HepG2 (cell line): ENCODE measurements at places on chromosomes 1 and 21. TPM values are rescaled to one million over a fixed set of nuclear protein-coding genes. Genes with fewer than 3 reads are reported as not detected.

TMPRSS3 gene
- polyA plus RNA-seq = 16.9 and 17.8 TPM in 2 replicates

HAPLN2 gene
- 0.09 TPM in 1 of 2 replicates, not detected in the other for polyA plus RNA-seq

IVL gene
- not detected in 2 replicates for polyA plus RNA-seq

BSND gene
- polyA plus RNA-seq = 0.01 TPM in 1 of 2 replicates, not detected in the other

NBPF20 gene
- polyA plus RNA-seq = 2.8 and 3.0 TPM in 2 replicates

DMRTA2 gene
- polyA plus RNA-seq = 0.03 TPM in 1 of 2 replicates, not detected in the other

CRNN gene
- not detected in 2 replicates for polyA plus RNA-seq

GPR25 gene
- polyA plus RNA-seq = not detected in 2 replicates

HJV gene
- 0.03 TPM in 1 of 2 replicates, not detected in the other for polyA plus RNA-seq
